ENCODE measurements at places on chromosomes 3 and 15.
A peak's percentile ranks its signal among the peaks of the same experiment; 100 is the strongest.

DNA sequence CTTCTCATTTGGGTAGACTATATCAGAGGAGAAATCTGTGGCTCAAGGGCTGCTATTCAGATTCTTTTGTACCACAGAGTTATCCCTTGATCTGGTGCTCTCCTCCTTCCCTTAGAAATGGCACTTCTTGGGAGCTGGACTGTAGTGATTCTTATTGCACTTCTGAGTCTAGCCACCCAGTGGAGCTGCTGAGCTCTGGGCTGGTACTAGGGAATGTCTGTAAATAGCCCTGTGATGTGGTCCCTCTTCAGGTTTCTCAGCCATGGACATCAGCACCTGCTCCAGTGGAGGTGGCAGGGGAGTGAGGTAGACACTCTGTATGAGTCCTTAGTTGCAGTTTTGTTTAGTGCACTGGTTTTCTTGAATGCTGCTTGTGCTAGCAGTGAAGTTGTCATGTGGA, 1292.6 kb downstream of the SI start:
- no peak for DNase-seq

GRCh38 chr15:78241017-78241416, 6.7 kb upstream of the ACSBG1 start:
- peak; percentile 20 for DNase-seq

GRCh38 chr15:65921780-65922179, 52.5 kb downstream of the RAB11A start:
- DNase-seq = no peak

- DNase-seq = no peak
Observed at GRCh38 chr3:169841171-169841570, 28.5 kb upstream of the LRRC34 start.
